NCI-H1436 treated with DMSO at 0.1 percent for 48 hours (cell line): ENCODE measurements at places on chromosomes 2 and 18.

GRCh38 chr2:38106405-38107094 lies 30.6 kb upstream of the CYP1B1 start:
- DNase-seq, result no peak

GRCh38 chr2:16475586-16475985 lies 190.0 kb downstream of the CYRIA start:
- DNase-seq, result no peak

DNA sequence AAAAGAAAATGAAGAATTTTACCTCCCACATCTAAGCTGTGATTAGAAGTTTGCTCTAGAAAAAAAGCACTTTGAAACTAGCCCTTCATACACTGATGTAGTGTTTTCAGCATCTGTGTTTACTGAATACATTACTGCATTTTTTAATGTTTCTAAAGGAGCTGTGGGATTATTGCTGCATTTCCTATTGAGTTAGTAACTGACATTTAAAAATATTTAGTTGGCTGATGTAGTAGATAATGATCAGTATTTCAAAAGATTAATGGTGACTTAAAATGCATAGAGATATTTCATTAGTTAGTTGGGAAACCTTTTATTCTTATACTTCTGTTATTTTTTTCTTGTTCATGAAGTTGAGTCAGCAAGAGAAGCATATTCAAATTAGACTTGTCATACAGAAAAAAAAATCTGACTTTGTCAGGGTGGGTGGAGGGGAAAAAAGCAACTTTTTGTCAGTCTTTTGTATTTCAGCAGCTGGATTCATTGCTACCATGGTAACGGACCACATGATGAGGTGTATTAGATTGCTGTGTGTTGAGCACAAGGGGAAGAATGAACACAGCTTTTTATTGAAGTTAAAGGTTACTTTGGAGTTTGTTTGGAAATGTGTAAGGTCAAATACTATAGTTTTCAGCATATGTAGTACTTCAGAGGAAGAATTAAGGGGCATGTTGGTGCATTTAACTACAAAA lies at the start of gene DTNA:
DTNA (plus strand) TSS at position 549 of the 692 bp plus-strand sequence. CDS start 45,679 bp downstream, outside the sequence.
- DNase-seq, result no peak

DNA sequence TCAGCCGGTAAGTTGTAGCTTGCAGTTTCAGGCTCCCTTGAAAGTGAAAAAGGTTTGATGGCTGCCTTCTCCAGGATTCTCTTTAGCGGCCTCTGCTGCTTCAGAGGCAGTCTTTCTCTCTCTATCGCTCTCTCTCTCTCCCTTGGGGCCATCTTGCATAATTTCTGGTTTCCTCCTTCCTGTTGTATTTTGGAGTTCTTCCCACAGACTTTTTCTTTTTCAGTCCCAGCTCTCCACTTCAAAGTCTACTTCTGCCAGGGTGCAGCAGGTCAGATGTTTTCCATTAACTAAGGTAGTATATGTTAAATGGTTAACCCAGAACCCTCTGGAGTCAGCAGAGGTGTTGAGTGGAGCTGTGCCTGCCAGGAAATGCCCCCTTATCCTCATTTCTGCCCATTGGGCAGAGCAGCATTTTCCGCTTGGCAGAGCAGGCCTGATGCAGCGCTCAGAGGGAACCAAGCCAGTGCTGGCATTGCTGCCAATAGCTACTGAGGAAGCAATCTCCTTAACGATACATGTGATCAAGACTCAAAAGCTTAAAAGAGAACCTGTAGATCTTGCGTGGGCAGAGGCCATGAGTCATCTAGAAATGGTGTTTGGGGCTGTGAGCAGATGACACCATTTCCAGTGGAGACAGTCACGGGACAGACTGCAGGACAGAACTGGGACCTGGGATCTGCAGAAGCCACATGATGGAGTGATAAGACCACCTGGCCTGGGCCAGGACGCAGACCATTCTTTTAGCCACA lies 20.8 kb downstream of the DBI start:
- DNase-seq, result no peak

GRCh38 chr18:74446178-74446577 lies 10.9 kb downstream of the DIPK1C start:
- DNase-seq, result no peak

GRCh38 chr18:80023173-80023572 lies 11.1 kb upstream of the RBFA start:
- no peak for DNase-seq

GRCh38 chr2:24359129-24360049 lies 947 bp downstream of the ITSN2 start:
- no peak for DNase-seq

- DNase-seq, result no peak
Observed at GRCh38 chr2:221750316-221750715, 178.2 kb upstream of the EPHA4 start.

DNA sequence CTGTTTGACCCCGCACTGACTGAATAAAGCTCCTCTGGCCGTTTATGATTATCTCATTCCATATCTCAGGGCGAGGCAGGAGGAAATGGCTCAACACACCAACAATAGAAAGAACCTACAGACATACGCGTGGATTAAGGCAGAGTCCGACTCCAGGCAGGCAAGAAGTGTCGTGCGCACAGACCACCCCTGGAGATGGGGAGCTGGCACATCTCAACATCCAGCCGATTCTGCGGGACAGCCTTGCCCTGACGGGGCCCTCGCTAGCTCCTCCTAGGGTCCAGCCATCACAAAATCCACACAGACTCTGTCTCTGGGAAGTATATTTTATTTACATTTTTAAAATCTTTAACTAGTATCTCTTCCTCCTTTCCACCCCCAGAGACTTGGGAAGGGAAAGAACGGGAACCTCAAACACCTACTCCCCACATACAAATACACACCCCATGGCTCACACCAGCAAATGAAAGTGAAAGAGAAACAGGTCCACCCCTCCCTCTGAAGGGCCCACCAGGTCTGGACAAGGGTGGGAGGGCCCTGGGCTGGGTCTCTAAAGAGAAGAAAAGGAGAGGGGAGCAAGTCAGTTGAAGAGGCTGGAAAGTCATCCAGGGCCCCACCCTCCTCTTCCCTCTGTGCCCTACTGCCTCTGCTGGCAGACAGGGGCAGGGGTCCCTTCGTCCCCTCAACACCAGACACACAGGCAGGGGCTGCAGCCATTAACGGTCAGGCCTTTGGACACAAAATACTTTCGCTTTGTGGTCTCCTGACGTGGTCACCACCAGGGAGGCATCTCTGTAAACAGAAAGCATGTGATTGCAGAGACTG lies 3.2 kb downstream of the GPBAR1 start:
- DNase-seq, result no peak

DNA sequence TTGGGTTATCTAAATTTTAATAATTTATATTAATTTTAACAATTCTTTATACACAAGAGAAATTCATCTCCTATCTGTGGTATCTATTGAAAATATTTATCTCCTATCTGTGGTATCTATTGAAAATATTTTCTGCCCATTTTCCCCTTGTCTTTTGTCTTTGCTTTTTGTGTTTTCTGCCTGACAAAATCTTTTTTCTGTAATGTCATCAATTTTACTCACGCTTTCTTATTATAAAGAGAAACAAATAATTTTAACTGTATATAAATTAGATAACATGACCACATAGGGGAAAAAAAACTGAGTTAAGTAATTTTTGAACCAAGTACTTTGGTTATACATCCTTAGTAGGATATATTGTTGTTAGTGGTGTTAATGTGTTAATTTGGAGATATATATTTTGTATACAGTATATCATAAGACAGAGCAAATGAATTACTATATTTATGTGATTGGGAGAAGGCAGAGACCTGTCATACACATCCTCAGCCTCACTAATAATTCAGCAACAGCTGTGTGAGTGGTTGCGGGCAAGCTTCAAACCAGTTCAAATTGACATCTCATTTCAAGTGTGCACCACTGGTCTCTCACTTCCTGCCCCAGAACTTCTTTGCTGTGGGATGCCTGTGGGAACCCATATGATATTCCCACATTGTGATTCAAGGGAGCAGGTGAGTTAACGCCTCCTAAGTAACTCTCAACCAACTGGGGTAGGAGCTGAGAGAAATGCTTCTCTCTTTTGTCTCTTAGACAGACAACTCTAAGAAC lies 292.4 kb downstream of the SP3 start:
- DNase-seq, result no peak

DNA sequence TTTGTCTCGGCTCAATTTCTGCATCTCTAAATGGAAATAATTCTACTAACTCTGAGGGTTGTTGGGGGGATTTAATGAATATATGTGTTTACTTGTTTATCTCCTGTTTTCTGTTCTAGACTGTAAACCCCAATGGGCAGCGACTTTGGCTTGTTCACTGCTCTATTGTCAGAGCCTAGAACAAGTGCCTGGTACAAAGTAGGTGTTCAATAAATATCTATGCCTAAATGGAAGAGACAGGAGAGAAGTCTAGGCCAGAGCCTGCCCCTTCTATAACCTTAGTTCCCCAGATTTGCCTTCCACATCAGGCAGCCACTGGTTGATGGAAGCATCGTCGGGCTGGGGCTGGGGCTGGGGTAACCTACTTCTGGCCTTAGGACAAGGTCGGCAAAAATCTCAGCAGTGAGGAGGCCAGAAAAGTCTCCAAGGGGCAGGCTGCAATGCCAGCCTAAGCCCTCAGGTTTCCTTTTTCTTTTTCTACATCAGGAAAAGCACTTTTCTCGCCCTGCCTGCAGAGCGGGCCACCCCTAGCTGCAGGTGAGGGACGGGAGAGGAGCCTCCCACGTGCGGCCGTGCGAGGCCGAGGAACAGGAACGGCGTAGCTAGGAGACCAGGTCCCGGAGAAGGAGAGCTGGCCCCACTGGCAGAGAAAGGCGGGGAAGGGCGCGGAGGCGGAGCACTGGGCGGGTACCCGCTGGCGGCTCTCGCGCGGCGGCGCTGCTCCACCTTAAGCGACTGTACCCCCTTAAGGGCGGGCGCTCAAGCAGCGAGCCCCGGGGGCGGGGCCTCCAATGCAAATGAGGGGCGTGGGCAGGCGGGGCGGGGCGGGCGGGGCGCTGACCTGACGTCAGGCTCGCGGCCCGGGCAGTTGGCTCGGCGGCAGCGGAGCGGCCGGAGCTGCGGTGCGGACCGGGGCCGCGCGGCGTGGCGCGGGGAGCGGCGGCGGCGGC lies at the start of gene CNNM4:
CNNM4 (plus strand) TSS at position 867 of the 950 bp plus-strand sequence. CDS start 98 bp downstream, outside the sequence.
- DNase-seq, result peak; percentile 70

GRCh38 chr18:60978338-60978737 lies 354.9 kb upstream of the CDH20 start:
- no peak for DNase-seq

- DNase-seq, result no peak
Observed at GRCh38 chr2:13492262-13492661, 775.5 kb downstream of the TRIB2 start.
